ENCODE measurements at places on chromosomes 2 and 18.

- no peak for DNase-seq
These were observed 12.5 kb downstream of the SETBP1 start for GRCh38 chr18:44693030-44693784.

- DNase-seq = no peak
These were observed 928.3 kb upstream of the NRXN1 start for GRCh38 chr2:51960281-51960680.

DNA sequence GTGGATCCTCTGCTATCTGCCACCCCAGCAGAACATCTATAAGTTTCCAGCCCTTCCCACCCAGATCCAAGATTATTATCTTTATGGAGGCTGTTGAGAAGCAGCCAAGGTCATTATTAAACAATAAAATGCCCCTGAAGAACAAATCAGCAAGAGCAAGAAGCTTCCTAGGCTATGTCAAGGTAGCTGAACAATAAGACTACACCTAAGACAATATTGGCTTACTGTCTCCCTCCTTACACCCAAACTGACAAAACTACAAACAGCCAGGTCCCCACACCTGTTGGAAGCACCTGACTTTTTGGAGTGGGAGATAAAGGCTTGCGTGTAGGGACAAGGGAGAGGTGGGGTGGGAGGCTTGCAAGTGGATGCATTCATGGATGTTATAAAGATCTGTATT lies 128.5 kb downstream of the SPTBN1 start:
- DNase-seq = no peak

GRCh38 chr2:65291216-65292105 lies 63.8 kb downstream of the ACTR2 start:
- no peak for DNase-seq

DNA sequence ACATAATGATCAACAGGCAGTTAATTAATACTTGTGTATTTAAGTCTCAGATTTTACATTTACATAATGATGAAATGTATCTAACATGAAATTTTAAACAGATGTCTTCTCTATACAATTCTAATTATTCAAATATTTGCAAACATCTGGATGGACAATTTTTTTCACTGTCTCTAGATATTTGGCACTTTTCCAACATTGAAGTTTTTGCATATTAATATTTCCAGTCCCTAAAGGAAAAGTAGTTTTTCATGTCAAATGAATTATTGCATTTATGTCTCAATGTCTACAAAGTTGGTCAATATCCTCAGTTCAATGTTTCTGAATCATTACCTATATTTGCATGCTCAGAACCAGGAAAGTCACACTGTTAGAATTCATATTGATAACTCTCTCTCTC lies 560.9 kb upstream of the PKDCC start:
- DNase-seq = no peak

DNA sequence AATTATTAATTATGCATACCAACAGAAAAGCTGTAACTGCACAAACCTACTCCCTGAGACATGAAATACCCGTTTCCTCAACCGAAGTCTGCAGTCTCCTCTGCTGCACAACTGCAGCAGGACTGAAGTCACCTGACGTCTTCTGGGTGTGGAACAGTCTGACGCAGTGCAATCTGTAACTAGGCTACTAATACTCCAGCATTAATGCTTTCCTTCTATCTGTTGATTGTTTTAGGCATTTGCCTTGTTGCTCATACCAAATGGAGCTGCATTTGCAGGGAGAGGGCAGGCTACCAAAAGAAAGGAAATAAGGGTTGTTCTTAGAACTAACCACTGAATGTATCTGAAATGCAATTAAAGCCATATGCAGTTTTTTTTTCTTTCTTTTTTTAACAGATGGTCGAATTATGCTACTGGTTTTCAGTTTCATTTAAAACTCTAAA lies 40.1 kb downstream of the RTN4 start:
- no peak for DNase-seq

GRCh38 chr18:22699629-22700028 lies 233.5 kb upstream of the RBBP8 start:
- no peak for DNase-seq

- no peak for DNase-seq
These were observed 12.3 kb downstream of the CTIF start for GRCh38 chr18:48551100-48551499.

GRCh38 chr18:9757827-9758621 lies 49.9 kb downstream of the RAB31 start:
- DNase-seq = no peak

DNA sequence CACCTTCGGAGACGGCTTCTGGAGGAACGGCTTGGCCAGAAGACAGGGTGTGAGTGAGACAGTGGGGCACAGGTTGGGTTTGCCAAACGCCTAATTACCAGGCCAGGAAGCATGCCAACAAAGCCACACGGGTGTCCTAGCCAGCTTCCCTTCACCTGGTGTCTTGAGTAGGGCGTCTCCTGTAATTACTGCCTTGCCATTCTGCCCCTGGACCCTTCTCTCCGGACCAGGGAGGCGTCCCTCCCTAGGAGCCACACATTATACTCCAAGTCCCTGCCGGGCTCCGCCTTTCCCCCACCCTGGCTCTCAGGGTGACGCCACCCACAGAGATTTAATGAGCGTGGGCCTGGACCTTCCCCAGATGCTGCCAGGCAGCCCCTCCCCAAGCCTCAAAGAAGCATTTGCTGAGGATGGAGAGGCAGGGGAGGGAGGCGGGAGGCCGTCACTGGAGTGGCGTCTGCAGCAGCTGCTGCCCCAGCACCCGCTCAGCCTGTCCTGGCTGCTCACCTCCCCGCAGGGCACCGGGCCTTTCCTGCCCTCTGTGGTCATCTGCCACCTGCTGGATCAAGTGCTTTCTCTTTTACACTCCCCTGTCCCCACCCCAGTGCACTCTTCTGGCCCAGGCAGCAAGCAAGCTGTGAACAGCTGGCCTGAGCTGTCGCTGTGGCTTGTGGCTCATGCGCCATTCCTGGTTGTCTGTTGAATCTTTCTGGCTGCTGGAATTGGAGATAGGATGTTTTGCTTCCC lies 20.7 kb downstream of the FOSL2 start:
- DNase-seq = no peak

DNA sequence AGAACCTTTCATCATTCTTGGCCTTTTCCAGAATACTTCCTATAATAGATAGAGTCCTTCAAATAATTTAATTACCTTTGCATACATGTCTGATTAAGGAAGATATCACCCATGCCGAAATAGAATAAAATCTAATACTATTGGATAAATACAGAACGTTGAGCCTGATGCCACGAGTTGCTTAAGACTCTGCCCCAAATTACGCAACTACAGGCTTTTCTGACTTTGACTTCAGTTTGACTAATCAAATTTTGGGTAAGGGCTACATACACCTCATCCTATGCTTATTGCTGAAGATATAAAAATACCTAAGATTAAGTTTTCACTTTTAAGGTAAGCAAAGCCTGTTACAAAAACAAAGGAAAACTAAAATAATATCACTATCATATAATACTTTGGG lies 1065.1 kb upstream of the NRXN1 start:
- DNase-seq = no peak

DNA sequence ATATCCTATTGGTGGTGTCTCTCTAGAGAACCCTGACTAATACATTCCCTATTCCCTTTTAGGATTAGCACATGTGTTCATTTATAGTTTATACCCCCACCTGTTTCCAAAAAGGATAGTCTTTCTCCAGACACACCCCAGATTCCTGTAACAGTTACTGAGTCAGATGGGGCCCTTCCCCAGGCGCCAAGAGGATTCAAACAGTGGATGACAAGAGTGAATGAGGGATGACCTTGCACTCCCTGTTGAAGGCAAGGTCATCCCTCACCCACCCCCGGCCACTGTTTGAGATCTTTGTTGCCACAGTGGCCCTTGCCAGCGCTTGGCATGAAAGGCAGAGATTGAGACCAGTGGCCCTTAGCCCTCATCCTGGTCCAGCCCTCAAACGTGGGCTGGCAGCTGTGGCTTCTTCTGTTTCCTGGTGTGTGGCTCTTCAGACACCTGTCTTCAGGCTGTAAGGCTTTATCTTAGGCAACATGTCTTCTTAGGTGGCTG lies 15.3 kb upstream of the REEP1 start:
- DNase-seq = no peak

- no peak for DNase-seq
These were observed 14.9 kb downstream of the LPIN2 start for GRCh38 chr18:2997846-2998564.

DNA sequence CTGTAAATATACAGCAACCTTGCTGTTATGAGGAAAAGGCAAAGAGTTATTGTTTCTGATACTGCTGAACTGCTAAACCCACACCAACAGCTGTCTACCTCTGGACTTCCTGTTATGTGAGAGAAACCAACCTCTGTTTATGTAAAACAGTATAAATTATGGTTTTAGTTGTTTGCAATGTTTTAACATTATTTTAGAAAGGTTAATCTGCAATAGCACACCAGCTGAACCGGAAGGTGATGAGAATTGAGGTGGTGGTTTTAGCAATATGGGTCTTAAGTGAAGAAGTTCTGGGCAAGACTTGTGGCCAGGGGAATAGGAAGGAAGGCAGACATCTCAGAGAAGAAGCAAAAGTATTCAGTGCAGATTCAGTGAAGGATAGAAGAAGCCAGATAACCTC lies 237.8 kb downstream of the PLCL1 start:
- no peak for DNase-seq

- DNase-seq = no peak
These were observed 143.0 kb downstream of the ACOXL start for GRCh38 chr2:110875384-110875725.

GRCh38 chr2:127373362-127374083 lies 14.3 kb downstream of the MAP3K2 start:
- DNase-seq = no peak

DNA sequence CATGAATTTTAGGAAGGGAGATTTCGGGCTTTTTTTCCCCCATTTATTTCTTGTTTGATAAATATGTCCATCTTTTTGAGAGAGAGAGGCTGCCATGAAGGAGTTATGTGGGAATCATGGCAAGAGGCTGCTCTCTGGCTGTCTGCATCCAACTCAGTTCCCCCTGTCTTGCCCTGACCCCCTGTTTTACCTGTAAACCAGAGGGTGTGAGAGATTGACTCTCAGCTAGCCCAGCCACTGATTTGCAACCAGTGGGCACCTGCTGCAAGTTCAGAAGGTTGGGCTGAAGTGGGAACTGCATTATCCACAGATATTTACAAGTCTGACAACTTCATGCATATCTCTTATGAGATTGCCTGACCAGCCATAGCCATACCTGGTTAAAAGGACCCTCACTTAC lies 625.4 kb upstream of the FANCL start:
- DNase-seq = no peak

- DNase-seq = no peak
These were observed 19.5 kb downstream of the RBM44 start for GRCh38 chr2:237818066-237818473.

DNA sequence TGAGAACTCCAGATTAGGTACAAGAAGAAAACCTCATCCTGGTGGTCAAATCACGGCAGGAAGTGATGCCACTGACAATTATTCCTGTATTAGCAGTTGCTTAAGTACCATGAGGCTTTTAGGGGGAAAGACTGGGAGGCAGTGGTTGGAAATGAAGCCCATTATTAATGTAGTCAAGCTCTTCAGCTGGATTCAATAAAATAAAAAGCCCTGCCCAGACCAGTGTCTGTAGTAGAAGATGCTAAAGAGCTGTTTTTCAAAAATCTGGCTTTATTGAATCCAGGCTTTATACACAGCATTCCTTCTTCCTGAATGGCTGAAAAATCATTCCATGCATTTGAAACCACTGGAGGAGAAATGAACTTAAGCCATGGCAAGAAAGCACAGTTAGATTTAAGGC lies 155.2 kb downstream of the BCL2 start:
- no peak for DNase-seq

GRCh38 chr18:28127763-28128658 lies 48.9 kb downstream of the CDH2 start:
- DNase-seq = no peak

GRCh38 chr18:11993264-11993916 lies 12.1 kb downstream of the IMPA2 start:
- DNase-seq = no peak

DNA sequence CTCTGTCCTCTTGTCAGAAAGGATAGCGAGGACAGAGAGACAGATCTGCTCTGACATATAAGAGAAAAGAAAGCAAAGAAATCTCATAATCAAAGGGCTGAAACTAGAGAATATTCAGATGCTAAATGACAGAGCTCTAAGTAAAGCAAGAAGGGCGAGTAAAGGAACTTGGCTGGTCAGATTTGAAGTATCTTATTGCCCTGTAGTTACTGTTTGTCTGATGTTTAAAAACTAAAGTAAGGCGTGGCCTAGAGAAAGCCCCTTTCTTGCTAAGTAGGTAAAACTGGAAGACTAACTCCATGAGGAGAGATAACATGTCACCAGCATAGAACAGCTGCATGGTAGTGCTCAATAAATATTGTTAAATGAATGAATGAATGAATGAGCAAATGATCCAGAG lies 70.0 kb downstream of the CRACDL start:
- no peak for DNase-seq

- DNase-seq = no peak
These were observed 20.7 kb downstream of the ALPK2 start for GRCh38 chr18:58608216-58608615.

- no peak for DNase-seq
These were observed 91.0 kb downstream of the TGIF1 start for GRCh38 chr18:3540805-3541548.

- DNase-seq = no peak
These were observed 27.7 kb downstream of the ADRA2B start for GRCh38 chr2:96088340-96089335.

DNA sequence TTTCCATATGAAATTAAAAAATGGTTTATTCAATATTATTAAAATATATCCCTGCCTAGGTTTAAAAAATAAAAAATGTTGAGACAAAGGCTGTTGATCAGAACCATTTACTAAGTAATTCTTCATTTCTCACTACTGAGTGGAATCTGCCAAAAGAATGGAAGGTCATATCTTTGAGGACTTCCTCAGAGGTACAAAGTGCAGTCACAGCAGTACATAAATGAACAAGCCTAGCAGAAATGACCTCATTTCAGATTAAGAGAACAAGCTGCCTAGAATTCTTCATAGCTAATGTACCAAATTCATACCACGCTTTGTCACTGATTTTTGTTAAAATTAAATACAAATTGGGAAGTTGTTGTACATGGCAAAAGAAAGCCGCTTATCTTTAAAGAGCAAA lies 318.9 kb upstream of the TFPI start:
- no peak for DNase-seq

DNA sequence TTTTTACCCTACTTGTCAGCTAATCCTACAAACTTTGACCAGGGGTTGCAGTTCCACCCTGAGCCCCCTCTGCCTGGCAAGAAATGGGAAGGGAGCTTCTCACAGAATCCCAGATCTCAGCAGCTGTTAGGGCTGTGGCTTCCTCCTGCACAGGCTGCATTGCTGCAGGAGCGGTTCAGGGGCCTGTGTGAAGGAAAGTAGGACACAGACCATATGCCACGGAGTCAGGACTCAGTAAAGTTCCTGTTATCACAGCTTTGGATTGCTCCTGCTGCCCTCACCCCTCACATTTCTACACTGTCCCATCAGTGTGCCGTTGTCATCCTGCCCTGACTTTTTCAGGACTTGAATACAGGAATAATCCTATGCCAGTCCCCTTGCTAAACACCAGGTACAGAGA lies 62.8 kb upstream of the SP3 start:
- no peak for DNase-seq

DNA sequence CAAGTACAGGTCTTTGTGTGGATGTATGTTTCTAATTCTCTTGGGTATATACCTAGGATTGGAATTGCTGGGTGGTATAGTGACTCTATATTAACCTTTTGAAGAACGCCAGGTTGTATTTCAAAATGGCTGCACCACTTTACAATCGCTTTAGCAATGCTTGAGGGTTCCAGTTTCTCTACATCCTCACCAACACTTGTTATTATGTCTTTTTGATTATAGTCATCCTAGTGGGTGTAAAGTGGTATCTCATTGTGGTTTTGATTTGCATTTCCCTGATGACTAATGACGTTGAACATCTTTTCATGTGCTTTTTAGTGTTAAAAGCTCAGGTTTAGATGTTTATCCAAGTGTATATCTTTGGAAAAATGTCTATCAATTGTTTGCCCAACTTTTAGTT lies 39.5 kb downstream of the CTIF start:
- no peak for DNase-seq

Measured in smooth muscle cell of the brain vasculature (primary cell).